ENCODE measurements at places on chromosomes 1 and 21. TPM values are rescaled to one million over a fixed set of nuclear protein-coding genes. Genes with fewer than 3 reads are reported as not detected.
A peak's percentile ranks its signal among the peaks of the same experiment; 100 is the strongest.

LIPI gene
- not detected for total RNA-seq

- DNase-seq = no peak
These were observed 1207.5 kb upstream of the ADGRL2 start for GRCh38 chr1:80593197-80593596.

CFAP45 gene
- 0.51 TPM for total RNA-seq

GRCh38 chr1:3625151-3625907 lies 514 bp downstream of the TPRG1L start:
- peak; percentile 32 for DNase-seq

OR6N1 gene
- not detected for total RNA-seq
